Subcutaneous preadipocyte (primary cell): ENCODE measurements at places on chromosomes 5 and 9. TPM values are rescaled to one million over a fixed set of nuclear protein-coding genes. Genes with fewer than 3 reads are reported as not detected.

The SLC1A3 gene
- 10.3 and 16.8 TPM in 2 replicates for total RNA-seq

The PTAR1 gene
- 52.9 and 65.7 TPM in 2 replicates for total RNA-seq

The BAAT gene
- under 0.01 TPM in 1 of 2 replicates, not detected in the other for total RNA-seq

The PTPRD gene
- 7.2 and 18.4 TPM in 2 replicates for total RNA-seq

The SHISAL2B gene
- total RNA-seq = not detected in 2 replicates

The SLC28A3 gene
- under 0.01 TPM in 2 replicates for total RNA-seq

The SLC6A7 gene
- total RNA-seq = not detected in 2 replicates

The SIL1 gene
- 39.5 and 51.4 TPM in 2 replicates for total RNA-seq

The IL5 gene
- not detected in 2 replicates for total RNA-seq

The SKP2 gene
- total RNA-seq = 22.4 and 54.0 TPM in 2 replicates

The PLEKHG4B gene
- total RNA-seq = not detected in 2 replicates

The F2RL2 gene
- total RNA-seq = 0.37 and 0.78 TPM in 2 replicates

The TMEM215 gene
- not detected in 2 replicates for total RNA-seq

The NR4A3 gene
- 0.20 and 0.37 TPM in 2 replicates for total RNA-seq

The EIF4E1B gene
- not detected in 2 replicates for total RNA-seq

The CDH9 gene
- not detected in 2 replicates for total RNA-seq

The CEP120 gene
- 11.0 and 20.9 TPM in 2 replicates for total RNA-seq

The SLC9A3 gene
- 0.98 and 1.1 TPM in 2 replicates for total RNA-seq

The TAS2R1 gene
- total RNA-seq = not detected in 2 replicates

The CATSPER3 gene
- under 0.01 TPM in 1 of 2 replicates, not detected in the other for total RNA-seq

The FOXI1 gene
- total RNA-seq = not detected in 2 replicates

The DEPDC1B gene
- total RNA-seq = 5.1 and 11.3 TPM in 2 replicates

The TLX3 gene
- not detected in 2 replicates for total RNA-seq

The DMRTA1 gene
- under 0.01 and 0.78 TPM in 2 replicates for total RNA-seq

The ITK gene
- not detected in 2 replicates for total RNA-seq

The WDR38 gene
- not detected in 2 replicates for total RNA-seq

The SPATA9 gene
- not detected in 2 replicates for total RNA-seq

The PTGER4 gene
- total RNA-seq = 4.8 and 33.8 TPM in 2 replicates

The C7 gene
- 0.39 and 12.9 TPM in 2 replicates for total RNA-seq

The WNK2 gene
- total RNA-seq = not detected in 2 replicates

The PCDHB9 gene
- total RNA-seq = under 0.01 TPM in 2 replicates

The ADCY2 gene
- total RNA-seq = under 0.01 TPM in 1 of 2 replicates, not detected in the other

The IFNK gene
- not detected in 2 replicates for total RNA-seq

The NSG2 gene
- not detected in 2 replicates for total RNA-seq

The RHOBTB3 gene
- total RNA-seq = 71.9 and 77.9 TPM in 2 replicates

The QRFP gene
- total RNA-seq = not detected in 2 replicates

The CDC20B gene
- not detected in 2 replicates for total RNA-seq

The NR3C1 gene
- total RNA-seq = 35.3 and 48.5 TPM in 2 replicates

The TMEM174 gene
- not detected in 2 replicates for total RNA-seq

The TSSK1B gene
- total RNA-seq = under 0.01 and 0.20 TPM in 2 replicates

The SPRY4 gene
- total RNA-seq = 14.7 and 45.2 TPM in 2 replicates

The HAVCR2 gene
- 0.78 and 3.3 TPM in 2 replicates for total RNA-seq
